ENCODE measurements at places on chromosomes 11 and 22.

GRCh38 chr22:41528938-41529561, 15.2 kb downstream of the POLR3H start:
- DNase-seq: no peak

DNA sequence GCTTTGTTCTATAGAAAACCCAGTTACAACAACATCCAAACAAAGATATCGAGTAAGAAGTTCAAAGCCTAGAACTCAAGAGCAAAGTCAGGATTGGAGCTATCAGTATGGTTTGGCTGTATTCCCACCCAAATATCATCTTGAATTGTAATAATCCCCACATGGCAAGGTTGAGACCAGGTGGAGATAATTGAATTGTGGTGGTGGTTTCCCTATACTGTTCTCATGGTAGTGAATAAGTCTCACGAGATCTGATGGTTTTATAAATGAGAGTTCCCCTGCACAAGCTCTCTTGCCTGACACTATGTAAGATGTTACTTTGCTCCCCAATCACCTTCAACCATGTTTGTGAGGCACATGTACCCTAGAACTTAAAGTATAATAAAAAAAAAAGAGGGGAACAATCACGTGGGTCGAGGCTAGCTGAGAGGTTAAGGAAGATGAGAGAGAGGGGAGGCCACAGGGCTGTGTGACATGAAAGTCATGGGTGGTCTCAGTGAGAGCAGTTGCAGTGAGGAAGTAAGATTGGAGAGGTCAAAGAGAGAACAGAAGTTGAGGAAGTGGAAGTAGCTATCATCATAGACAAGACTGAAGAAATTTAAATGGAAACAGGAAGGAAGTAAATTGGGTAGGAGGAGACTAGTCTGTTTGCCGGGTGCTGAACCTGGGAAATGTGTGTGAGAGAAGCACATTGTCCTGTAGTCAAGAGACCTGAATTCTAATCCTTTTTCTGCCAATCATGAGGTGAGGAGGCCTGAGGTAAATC, 80.1 kb upstream of the CD44 start:
- DNase-seq: no peak

GRCh38 chr11:36155770-36156160, 133.5 kb downstream of the COMMD9 start:
- DNase-seq: no peak

GRCh38 chr11:62532096-62532495, 14.5 kb downstream of the AHNAK start:
- no peak for DNase-seq

GRCh38 chr22:49567899-49568750, 259.5 kb downstream of the BRD1 start:
- DNase-seq: no peak

- no peak for DNase-seq
Observed at GRCh38 chr11:123054301-123055065, 7.5 kb downstream of the HSPA8 start.

DNA sequence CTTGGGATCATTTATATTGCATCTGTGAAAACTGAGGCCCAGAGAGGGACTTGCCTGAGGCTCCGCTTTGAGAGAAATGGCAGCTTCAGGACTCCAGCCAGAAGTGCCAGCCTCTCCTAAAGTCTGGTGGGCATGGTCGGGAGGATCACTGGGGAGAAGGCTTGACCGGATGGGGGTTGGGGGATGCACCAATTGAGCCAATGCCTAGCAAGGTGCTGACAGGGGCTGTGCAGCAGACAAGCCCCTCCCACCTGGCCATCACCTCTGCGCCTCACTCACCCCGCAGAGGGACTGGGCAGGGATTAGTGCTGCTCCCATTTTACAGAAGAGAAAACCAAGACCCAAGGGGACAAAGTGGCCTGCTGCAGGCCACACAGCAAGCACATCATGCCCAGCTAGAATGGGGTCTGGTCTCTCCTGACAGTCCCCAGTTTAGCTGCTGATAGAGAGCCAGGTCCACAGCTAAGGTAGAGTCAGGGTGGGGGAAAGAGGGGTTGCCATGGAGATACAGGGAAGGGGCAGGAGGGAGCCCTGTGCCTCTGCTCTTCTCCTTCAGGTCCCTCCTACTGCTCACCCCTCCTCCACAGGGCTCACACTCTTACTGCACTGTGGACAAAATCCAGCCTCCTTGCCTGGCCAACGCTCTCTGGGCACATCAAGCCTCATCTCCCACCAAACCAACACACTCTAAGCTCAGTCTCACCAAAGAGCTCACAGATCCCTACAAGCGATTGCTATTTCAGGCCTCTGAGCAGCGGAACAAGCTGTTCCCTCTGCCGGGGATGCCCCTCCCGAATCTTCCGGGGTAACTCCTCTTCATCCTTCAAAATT, 29.5 kb downstream of the TEF start:
- no peak for DNase-seq

DNA sequence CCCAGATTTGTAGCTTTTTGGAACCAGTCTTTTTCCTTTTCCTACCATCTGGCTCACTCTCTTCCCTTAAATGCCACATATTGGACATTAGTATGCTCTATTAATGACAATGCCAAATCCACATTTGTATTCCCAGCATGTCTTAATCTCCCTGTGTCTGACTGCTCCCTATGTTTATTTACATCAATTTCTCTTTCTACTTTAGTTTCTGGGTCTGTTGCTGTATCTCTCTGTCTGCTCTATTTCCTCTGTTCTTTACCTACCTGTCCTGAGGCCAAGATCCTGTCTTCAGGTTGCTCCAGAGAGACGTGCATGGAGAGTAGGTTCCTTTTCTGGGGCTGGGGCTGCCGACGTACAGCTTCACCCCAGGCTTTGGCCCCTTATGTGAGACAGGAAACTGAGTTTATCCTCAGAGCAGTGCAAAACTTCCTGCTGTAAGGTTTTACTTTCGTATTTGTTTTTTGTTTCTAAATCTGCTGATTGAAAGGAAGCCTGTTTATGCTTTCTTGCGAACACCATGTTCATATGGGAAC, 25.6 kb downstream of the OR2AG2 start:
- DNase-seq: peak; percentile 20

DNA sequence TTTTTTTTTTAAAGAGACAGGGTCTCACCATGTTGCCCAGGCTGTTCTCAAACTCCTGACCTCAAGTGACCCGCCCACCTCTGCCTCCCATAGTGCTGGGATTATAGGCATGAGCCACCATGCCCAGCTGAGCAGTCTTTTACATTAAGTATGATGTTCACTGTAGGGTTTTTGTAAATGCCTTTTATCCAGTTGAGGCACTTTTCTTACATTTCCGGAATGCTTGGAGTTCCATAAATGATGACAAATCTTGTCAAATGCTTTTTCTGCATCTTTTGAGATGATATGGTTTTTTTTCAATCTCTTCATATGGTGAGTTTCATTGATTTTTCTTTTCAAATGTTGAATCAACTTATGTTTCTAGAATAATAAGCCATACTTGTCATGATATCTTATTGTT, 29.4 kb upstream of the CTTN start:
- DNase-seq: no peak

DNA sequence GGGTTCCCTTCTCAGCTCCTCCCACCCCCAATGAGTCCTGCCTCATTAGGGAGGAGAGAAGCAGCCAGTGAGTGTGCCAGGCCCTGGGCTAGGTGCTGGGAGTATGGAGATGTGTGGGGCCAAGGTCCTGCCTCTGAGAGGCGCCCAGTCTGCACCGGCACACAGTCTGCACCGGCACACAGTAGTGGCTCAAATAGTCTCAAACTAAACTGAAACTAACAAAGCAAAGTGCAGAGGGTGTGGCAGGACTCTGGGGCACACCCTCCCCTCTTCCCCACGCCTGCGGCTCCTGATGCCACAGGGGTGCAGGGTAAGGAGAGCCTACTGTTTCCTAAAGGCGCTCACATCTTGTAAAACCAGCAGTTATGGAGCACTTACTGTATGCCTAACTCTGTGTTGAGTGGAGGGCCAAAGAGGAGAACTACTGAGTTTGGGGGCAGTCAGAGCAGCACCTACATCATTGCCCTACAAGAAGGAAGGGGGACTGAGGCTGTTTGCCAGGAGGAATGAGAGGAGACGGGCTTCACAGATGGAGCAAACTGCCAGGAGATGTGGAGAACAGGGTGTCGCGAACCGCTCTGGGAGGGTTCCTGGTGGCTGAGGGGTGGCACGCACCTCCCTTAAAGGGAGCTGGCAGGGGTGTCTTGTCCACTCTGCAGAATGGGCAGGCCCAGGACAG, 939 bp upstream of the SH3BP1 start:
- no peak for DNase-seq

GRCh38 chr11:96680211-96681018, 290.6 kb downstream of the JRKL start:
- no peak for DNase-seq

- DNase-seq: no peak
Observed at GRCh38 chr11:26847977-26848376, 126.1 kb upstream of the SLC5A12 start.

DNA sequence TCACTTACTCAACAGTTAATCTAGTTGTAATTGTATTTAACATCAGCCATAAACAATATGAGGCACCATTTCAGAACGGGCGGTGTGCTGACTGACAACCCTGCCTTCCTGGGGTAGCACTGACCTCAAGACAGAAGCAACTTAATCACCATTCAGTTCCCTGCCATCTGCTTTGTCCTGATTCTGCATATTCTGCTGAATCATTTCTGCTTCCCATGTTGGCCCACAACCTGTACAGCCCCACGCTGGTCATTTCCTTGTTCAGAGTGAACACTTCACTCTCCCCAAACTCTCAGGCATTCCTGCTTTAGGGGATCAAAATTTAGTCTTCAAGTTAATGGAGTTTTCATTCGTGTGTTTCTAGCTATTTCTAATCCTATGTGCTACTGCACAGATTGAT, 132.3 kb upstream of the ZBED5 start:
- DNase-seq: no peak

- DNase-seq: no peak
Observed at GRCh38 chr11:103696123-103696522, 340.3 kb upstream of the DDI1 start.

GRCh38 chr22:24120044-24120443, 61.2 kb upstream of the SUSD2 start:
- no peak for DNase-seq

- no peak for DNase-seq
Observed at GRCh38 chr11:57426439-57426928, 437 bp downstream of the SLC43A3 start.

GRCh38 chr11:93747122-93747521, 5.7 kb downstream of the C11orf54 start:
- DNase-seq: no peak

DNA sequence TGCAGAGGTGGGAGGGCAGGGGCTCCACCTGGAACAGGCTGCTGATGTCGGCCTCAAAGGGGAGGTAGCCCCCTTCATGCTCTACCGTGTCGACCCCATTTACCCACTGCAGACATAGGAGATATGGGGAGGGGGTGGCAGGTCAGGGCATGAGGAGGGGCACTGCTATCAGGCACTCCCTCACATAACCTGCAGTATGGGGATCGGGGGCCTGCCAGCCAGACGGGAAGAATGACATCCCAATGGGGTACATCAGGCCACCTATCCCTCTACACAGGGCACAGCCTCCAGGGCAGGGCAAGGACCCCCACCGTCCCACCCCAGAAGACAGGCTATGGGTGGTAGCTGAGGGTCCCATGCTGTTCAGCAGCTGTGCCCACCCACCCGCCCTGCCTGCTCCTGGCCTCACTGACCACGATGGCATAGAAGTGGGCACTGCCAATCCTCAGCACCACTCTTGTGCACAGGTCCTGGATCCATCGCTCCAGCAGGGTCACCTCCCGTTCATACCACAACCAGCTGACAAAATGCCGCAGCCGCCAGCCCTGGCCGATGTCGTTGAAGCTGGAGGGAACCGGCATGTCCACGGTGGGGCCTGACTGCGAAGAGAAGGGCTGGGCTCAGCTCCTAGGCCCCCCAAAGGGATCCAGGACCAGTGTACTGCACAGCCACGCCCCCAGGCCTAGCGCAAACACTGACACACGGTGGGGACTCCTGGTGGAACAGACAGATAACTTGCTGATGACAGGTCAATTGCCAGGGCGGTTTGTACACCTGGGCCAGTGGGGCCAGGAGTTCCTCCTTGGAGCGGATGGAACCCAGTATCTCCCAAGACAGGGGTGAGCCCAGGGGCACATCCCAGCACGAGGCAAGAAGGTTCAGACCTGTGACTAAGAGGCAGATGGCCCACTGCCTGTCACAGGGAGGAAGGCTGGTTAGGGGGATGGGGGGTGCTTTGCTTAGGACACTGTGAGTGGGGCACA, 24.1 kb downstream of the RGL4 start:
- DNase-seq: no peak

GRCh38 chr22:38228326-38228872, 26.6 kb downstream of the MAFF start:
- no peak for DNase-seq

- no peak for DNase-seq
Observed at GRCh38 chr11:20388096-20389055, 860 bp downstream of the PRMT3 start.

DNA sequence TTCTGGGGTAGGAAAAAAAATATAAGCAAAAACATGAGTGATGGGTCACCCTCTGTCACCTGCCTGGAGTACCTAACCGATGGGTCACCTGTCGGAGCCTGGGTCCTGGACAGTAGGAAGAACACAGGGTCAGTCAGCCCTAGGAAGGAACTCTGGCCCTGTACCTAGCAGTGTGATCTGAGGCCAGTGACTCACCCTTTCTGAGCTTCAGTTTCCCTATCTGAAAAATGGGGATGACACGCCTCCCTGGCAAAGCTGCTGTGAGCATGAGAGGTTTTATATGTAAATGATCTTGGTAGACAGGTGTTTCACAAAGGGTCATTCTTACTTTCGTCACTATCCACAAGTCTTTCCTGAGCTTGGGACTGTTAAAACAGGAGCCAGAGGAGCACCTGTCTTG, 182.0 kb downstream of the ST3GAL4 start:
- DNase-seq: no peak

DNA sequence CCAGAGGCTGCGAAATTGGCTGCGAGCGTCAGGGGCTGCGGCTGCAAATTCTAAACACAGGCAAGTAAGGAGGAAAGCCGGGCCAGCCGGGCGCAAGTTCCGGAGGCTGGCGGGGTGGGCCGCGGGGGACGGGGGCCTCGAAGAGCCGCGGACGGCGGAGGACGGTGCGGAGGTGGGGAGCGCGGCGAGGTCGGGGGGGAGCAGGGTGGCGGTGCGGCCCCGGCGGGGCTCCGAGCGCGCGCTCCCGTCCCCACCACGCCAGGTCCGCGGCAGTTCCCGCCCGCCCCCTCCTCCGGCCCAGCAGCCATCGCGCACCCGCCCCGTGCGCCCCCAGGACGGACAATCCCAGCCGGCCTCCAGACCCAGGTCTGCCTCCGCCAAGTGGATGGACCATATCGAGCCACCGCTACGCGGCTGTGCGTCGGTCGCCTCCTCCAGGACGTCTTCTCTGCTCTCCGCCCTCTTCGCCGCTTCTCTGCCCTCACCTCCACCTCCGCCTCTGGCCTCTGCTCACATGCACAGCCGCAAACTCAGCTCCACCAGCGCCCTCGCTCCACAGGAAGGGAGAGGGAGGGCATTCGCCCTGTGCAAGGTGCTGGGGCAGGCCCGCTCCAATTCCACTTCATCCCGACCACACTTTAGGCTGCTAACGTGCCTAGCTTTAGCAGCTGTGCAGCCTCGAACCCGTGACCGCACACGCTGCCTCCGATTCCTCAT, 7.2 kb downstream of the ELFN2 start:
- no peak for DNase-seq

- no peak for DNase-seq
Observed at GRCh38 chr11:115439385-115439784, 64.8 kb downstream of the CADM1 start.
